ENCODE measurements at places on chromosomes 16 and 17. TPM values are rescaled to one million over a fixed set of nuclear protein-coding genes. Genes with fewer than 3 reads are reported as not detected.

GRCh38 chr16:75621170-75621477 is 2.0 kb downstream of the ADAT1 start:
- peak; percentile 22 for DNase-seq

GRCh38 chr16:60611844-60612243 is 1424.4 kb downstream of the CDH8 start:
- no peak for DNase-seq

GRCh38 chr16:11211977-11212797 is 43.8 kb downstream of the SOCS1 start:
- DNase-seq = peak; percentile 80

- DNase-seq = no peak
Measured at GRCh38 chr16:119835-120491, 18.5 kb downstream of the NPRL3 start.

GRCh38 chr17:16943541-16944333 is 28.2 kb downstream of the TNFRSF13B start:
- DNase-seq = no peak

- DNase-seq = no peak
Measured at GRCh38 chr17:81489012-81489997, 23.3 kb downstream of the ACTG1 start.

- peak; percentile 70 for DNase-seq
Measured at GRCh38 chr17:17126131-17127110, 79.7 kb downstream of the PLD6 start.

DNA sequence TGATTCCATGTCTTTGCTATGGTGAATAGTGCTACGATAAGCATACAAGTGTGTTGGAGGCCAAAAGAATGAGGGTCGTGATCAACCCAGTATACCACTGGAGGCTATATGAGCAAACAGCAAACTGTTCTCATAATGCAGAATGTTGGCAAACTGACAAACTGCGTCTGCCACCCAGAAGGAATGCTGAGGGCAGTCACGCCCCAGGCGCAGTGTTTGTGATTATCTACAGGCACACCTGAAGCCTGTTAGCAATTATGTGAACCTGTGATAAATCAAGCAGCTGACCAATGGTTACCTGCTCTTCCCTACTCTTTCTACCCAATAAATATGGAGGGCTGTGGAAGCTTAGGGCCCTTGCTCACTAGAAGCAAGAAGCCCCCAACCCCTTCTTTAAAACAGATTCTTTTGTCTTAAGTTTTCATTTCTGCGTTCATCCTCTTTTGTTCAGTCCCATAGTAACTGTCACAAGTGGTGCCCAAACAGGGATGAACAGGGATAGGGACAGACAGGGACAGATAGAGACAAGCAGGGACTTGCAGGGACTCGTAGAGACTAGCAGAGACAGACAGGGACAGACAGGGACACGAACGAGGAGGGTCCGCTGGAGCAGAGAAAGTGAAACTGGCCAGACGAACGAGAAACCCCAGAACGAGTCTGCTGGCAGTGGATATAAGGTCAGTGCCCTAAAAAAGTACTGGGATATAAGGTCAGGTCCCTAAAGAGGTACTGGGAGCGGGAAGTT is 25.1 kb downstream of the CD300LG start:
- no peak for DNase-seq

DNA sequence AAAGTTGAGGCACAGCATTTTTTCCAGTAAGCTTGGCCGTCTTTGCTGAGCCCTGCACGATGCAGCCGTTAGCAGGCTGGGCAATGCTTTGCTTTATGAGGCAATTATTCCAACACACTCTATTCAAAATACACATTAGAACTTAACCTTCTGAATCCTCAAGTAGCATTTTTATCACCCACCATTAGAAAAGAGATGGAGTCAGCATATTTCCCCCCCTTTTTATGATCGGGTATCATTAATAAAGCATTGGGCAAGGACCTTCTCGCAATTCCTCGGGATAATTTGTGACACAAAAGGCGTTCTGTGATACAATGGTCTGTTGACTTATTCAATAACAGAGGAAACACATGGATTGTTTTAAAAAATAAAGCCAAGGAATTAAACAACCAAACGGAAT is 374.5 kb upstream of the RBFOX1 start:
- DNase-seq = no peak

DNA sequence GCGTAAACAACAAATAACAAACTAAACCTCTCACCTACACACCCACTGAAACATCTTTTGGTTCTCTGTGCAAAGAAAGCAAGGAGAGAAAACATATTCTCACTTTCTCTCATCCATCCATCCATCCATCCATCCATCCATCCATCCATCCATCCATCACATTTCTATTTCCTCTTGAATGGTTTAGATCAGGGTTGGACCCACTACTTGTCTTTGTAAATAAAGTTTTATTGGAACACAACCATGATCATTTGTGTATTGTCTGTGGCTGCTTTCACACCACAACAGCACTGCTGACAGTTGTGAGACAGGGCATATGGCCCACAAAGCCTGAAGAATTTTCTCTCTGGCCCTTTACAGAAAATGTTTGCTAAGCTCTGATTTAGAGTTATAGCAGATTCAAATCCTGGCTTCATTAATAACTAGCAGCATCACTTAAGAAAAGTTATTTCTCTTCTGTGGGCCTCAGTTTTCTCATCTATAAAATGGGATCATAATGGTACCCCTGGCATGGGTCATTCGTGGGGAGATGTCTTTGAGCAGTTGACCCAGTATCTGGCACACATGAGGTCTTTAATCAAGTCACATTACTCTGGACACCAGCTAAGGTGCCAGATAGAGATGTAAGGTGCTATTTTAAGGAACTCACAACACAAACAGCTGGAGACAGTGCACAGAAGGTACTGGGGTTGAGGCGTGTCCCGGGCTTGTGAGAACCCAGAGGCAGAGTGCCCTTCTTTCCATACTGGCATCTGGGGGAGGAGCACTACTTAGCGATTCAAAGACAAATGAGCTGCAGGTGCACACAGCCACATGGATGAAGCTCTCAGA is 146.3 kb downstream of the CMIP start:
- DNase-seq = no peak

DNA sequence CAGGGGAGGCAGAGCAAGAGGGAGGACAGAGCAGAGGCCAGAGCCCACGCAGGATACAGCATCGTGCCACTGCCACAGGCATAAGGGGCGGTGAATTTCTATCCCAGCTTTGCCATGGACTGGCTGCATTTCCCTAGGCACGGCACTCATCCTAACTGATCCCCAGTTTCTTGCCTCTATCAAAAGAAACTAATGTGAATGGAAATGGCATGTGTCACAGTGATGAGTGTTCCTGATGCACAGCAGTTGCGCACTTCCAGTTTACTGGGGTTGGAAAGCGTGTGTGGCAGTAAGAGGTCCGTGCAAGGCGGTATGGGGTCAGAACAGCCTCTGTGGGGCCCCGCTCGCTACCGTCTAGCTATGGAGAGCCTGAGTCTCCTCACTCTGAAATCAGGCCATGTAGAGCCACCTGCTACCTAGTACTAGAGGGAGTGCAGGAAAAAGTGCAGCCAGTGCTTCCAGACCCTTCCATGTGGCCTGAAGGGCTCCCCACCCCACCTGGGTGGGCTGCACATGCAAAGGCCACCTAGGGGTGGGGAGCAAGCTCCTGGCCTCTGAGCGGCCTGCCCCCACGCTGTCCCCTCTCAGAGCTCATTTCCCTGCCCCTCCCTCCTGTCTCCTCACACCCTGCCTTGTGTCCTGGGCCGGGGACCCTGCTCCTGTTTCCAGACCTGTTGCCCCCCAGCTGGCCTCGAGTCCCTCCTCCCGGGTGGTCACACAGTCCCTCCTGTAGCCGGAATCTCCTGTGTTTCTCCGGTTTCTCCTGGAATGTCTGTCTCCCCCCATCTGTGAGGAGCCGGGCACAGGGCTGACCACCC is 5.0 kb upstream of the KCNJ18 start:
- DNase-seq = no peak

- DNase-seq = no peak
Measured at GRCh38 chr17:68819465-68819864, 135.7 kb downstream of the ABCA8 start.

- peak; percentile 2 for DNase-seq
Measured at GRCh38 chr17:34979650-34980352, 511 bp upstream of the LIG3 start.

- DNase-seq = no peak
Measured at GRCh38 chr17:9232155-9232475, 210.8 kb downstream of the NTN1 start.

GRCh38 chr17:76278952-76279741 is 14.0 kb downstream of the UBALD2 start:
- peak; percentile 93 for DNase-seq

- no peak for DNase-seq
Measured at GRCh38 chr16:54236773-54237172, 49.8 kb downstream of the IRX3 start.

- DNase-seq = no peak
Measured at GRCh38 chr16:11264155-11264832, 4.8 kb downstream of the TNP2 start.

DNA sequence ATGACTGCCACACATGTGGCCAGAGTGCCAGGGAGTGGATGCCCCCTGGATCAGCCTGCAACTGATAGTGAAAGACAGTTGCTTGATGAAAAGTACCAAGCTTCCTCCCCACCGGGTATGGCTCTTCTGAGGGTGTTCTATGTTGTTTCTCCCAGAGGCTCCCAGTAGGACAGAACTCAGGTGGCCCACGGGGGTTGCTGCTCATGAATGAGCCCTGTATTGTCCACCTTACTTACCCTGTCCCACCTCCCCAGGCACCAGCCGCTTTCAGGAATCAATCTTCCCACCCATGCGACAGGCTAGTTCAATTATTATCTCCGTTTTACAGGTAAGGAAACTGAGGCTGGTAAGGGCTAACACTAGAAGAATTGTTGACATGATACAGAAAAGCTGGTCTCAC is 34.9 kb upstream of the RGS9 start:
- DNase-seq = no peak

DNA sequence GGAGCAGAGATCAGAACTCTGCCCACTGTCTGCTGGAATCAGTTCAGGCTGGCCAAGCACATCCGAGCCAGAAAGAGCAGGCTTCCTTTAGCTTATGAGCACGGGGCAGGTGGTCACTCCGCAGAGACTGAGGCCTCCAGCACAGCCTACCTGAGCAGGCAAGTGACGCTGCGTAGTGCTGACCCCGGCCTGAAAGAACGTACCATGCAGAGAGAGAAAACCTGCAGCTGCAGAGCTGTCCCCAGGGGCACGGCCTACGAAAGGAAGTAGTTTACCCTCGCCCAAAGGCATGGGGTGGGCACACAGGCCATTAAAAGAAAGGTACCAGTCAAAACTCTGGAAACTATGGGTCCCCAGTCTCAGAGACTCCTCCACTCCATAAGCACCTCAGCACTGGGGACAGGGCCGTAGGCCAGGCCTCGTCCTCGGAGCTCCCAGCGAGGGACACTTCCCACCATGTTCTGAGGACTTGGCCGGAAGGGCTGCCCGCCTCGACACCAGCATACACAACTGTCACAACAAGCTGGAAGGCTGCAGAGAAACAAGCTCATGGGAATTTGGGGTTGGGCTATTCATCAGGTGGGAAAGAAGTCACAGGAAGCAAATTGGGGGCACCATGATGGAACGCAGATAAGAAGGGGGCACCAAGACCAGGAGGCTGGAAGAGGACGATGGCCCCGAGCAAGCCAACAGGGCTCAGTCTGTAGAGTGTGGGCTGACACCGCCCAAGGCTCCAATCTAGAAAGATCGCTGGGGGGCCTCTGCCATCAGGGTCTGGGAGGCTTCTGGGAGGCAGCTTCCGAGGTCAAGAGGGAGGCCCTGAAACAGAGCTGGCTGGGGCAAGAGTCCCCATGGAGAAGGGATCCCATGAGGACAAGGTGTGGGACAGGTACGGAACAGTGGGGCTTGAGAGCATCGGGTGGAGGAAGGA is 21.2 kb downstream of the MEAK7 start:
- no peak for DNase-seq

GRCh38 chr16:19881783-19882182 is 2.9 kb downstream of the GPRC5B start:
- no peak for DNase-seq

- no peak for DNase-seq
Measured at GRCh38 chr16:46822270-46822669, 8.7 kb downstream of the C16orf87 start.

DNA sequence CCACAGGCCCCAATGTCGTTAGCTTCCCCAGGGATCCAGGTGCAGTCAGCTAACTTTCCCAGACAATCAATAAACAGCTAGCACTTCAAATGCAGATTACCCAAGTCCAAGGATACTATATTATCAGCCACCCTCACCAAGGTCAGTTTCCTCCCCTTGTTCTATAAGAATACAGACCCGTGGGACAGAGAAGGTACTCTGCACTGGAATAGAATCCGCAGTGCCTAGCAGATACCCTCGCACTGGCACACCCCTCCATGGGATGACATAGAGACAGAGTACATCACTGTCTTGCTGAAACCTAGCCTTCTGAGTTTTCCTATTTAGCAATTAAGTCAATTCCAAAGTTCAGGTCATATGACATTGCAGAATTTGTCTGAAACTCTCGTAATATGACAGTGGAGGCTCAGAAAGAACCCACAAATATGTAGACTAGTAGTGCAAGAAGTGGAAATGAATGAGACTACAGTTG is 40.0 kb upstream of the ABCA10 start:
- no peak for DNase-seq

Gene MT1H
- total RNA-seq = not detected

Gene ZNF688
- 4.5 TPM for total RNA-seq

Gene TBC1D3
- not detected for total RNA-seq

Gene CCL13
- total RNA-seq = not detected

Gene TSNAXIP1
- total RNA-seq = 1.1 TPM

Gene CHST4
- 0.21 TPM for total RNA-seq

Gene PRKCA
- 8.0 TPM for total RNA-seq

Gene PRDM7
- not detected for total RNA-seq

Gene TACO1
- total RNA-seq = 13.6 TPM
